ENCODE measurements at places on chromosomes 6 and 20.

GRCh38 chr6:89925826-89926225 lies 31.6 kb downstream of the GJA10 start:
- DNase-seq = peak; percentile 29

DNA sequence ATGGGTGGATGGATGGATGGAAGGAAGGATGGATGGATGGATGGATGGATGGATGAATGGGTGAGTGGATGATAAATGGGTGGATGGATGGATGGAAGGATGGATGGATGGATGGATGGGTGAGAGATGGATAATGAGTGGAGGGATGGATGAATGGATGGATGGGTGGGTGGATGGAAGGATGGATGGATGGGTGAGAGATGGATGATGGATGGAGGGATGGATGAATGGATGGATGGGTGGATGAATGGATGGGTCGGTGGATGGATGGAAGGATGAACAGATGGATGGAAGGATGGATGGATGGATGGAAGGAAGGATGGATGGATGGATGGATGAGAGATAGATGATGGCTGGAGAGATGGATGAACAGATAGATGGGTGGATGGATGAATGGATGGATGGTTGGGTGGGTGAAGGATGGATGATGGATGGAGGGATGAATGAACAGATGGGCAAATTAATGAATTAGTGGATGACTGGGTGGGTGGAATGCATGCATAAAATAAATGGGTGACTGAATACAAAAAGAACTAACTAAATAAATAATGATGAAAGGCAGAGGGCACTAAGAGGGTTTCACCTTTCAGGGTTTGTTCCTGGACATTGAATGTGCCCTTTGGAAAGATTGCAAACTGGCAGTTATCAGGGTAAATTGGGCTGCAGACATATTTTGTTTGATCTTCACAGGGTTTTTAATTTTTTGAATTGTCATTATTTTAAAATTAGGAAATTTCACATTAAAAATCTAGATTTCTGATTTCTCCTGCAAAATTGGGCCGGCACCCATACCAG lies 50.9 kb upstream of the PTPN1 start:
- DNase-seq = no peak

- no peak for DNase-seq
Observed at GRCh38 chr20:58518896-58519593, 3.8 kb upstream of the APCDD1L start.

GRCh38 chr6:36913082-36913481 lies 27.3 kb downstream of the C6orf89 start:
- no peak for DNase-seq

GRCh38 chr6:88650979-88651378 lies 312.4 kb downstream of the RNGTT start:
- no peak for DNase-seq

Data from NB4 (cell line).